ENCODE measurements at places on chromosomes 11 and 22. TPM values are rescaled to one million over a fixed set of nuclear protein-coding genes. Genes with fewer than 3 reads are reported as not detected.

CHST1 gene
- 4.3 TPM for total RNA-seq

SOX10 gene
- 0.03 TPM for total RNA-seq

SLC22A8 gene
- not detected for total RNA-seq

MS4A5 gene
- not detected for total RNA-seq

VSTM5 gene
- total RNA-seq: 0.15 TPM

- DNase-seq: peak; percentile 45
- no peak overlapping the region for H3K27ac ChIP-seq
- H3K4me1 ChIP-seq: peaks cover 7% of the 10 kb centered on the region
- H3K4me3 ChIP-seq: peak overlapping the region; percentile 33
- no peaks in the 10 kb centered on the region for H3K36me3 ChIP-seq
- H3K27me3 ChIP-seq: peaks cover 39% of the 10 kb centered on the region
Measured at GRCh38 chr11:554428-555226, 5.9 kb downstream of the LMNTD2 start.

GRCh38 chr11:66860449-66860831 lies 3.6 kb downstream of the LRFN4 start:
- H3K4me3 ChIP-seq: no peak overlapping the region
- no peaks in the 10 kb centered on the region for H3K27me3 ChIP-seq
- peaks cover 3% of the 10 kb centered on the region for H3K36me3 ChIP-seq
- peaks cover 9% of the 10 kb centered on the region for H3K4me1 ChIP-seq

- DNase-seq: no peak
- H3K27ac ChIP-seq: no peak overlapping the region
- no peaks in the 10 kb centered on the region for H3K4me1 ChIP-seq
- no peaks in the 10 kb centered on the region for H3K36me3 ChIP-seq
- H3K27me3 ChIP-seq: peaks cover 29% of the 10 kb centered on the region
- H3K4me3 ChIP-seq: no peak overlapping the region
Measured at GRCh38 chr11:2135018-2135569, 4.1 kb downstream of the IGF2 start.

DNA sequence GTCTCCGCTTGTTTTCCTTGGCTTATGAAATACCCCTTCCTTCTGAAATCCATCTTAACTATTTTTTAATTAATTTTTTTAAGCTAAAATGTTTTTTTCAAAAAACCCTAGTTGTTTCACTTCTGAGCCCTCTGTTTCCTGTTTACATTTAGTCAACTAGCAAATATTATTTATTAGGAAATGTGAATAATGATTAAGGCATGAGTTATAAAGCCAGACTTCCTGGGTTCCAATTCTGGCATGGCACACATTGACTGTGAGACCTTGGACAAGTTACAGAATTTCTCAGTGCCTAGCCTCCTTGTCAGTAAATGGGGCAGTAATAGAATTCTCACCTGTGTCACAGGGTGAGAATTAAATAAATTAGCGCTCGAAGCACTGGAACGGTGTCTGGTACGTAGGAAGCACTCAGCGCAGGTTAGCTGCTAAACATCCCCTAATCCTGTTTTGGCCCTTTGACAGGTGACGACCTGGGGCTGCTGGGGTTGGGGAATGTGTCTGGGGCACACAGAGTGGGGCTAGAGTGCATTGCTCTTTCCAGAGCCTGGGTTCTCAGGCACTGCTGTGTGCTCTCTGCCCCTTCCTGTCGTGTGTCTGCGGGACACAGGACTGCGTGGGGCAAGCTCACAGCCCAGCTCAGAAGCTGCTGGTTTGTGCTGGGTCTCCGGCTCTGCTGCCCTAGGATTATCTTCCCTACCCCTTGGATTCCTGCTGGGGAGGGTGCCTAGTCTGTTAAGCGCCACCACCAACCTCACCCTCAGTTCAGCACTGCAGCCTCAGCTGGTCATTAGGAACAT lies 13.1 kb downstream of the PANX1 start:
- H3K27ac ChIP-seq: peak overlapping the region; percentile 85
- no peak for DNase-seq
- H3K4me1 ChIP-seq: peaks cover 34% of the 10 kb centered on the region
- no peaks in the 10 kb centered on the region for H3K36me3 ChIP-seq

GRCh38 chr22:33380789-33381530 lies 322.8 kb upstream of the SYN3 start:
- H3K36me3 ChIP-seq: no peaks in the 10 kb centered on the region
- H3K4me1 ChIP-seq: no peaks in the 10 kb centered on the region
- no peak overlapping the region for H3K4me3 ChIP-seq
- H3K27me3 ChIP-seq: no peaks in the 10 kb centered on the region

- H3K27me3 ChIP-seq: no peaks in the 10 kb centered on the region
- H3K4me1 ChIP-seq: no peaks in the 10 kb centered on the region
- DNase-seq: no peak
- peak overlapping the region; percentile 64 for H3K27ac ChIP-seq
- H3K36me3 ChIP-seq: no peaks in the 10 kb centered on the region
Measured at GRCh38 chr22:36239150-36239400, 252 bp downstream of the APOL2 start.

DNA sequence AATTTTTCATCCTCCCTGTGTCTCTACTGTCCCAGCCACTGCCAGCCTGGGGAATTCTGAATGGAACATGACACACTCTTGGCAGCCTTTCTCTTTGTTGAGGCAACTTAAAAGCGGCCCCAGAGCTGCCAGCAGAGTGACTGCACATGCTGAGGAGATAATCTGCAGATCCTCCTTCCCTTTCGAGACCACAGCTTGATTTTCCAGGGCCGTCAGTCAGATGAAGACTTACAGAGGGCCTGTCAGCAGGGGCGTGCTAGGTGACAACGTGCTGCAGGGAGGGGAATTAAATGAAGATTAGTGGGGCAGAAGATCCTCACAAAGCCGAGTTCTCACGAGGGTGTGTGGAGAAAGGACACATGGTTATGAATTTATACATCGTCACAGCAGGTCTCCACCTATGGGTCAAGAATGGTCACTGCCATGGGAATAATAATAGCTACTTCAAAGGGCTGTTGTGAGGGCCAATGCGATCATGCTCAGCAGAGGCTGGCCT lies 193.5 kb upstream of the PITPNB start:
- H3K36me3 ChIP-seq: no peaks in the 10 kb centered on the region
- H3K27ac ChIP-seq: peak overlapping the region; percentile 71
- no peak overlapping the region for H3K4me3 ChIP-seq
- peak; percentile 72 for DNase-seq

DNA sequence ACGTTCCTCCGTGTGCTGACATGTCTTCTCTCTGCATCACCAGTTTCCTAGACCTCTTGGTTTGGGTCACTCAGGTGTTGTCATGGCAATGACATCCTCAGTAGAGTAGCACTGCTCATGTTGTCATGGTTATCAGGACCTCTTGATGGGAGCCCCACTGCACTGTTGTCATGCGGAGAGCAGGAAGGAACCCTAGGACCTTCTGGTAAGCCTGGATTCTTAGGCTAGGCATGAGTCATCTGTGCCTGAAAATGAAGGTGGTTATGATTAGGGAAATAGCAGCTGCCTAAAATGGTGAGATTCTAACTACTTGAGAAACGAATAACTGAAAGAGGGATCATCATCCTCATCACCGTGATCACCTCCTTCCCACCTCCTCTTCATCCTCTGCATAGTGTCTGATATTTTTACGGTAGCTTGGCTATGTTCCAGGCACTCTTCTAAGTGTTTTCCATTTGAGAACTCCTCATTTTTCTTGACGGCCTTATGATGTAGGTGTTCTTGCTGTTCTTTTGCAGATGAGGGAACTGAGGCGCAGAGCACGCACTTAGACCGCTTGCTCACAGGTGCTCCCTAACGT lies 858.4 kb downstream of the NTM start:
- peaks cover under 1% of the 10 kb centered on the region for H3K27me3 ChIP-seq
- H3K4me1 ChIP-seq: no peaks in the 10 kb centered on the region
- H3K27ac ChIP-seq: no peak overlapping the region
- no peak for DNase-seq
- no peaks in the 10 kb centered on the region for H3K36me3 ChIP-seq

DNA sequence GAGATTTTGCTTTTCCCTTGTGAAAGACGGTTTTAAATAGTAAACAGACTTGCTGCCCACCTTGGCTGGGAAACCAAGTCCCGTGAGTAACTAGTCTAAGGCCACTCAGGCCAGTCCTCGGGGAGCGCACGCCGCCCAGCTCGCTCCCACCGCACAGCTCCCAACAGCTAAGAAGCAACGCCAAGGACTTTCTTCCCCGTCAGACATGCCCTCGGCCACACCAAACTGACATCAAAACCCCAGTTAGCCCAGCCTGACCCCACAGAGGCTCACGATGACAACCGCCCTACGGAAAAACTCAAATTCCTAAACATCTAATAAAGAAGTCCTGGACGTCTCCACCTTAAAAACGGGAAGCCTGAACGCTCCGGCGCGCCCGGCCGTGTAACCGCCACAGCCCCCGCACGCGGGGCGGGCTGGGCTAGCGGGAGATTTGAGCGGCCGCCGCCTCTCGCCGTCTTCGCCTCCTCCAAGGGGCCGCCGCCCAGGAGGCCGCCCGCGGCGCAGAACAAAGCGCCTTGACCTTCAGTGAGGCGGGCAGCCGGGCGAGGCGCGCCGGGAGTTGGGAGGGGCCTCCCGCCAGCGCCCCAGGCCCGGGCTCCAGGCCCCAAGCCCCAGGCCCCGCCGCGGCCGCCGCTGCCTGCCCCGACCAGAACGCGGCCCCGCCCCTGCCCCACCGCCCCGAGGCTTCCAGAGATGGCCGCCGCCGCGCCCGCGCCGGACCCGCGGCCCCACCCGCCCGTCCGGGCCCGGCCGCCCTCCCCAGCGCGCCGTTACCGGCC lies 486 bp downstream of the NAP1L4 start:
- H3K27me3 ChIP-seq: no peaks in the 10 kb centered on the region
- peak; percentile 65 for DNase-seq
- peak overlapping the region; percentile 87 for H3K4me3 ChIP-seq
- no peaks in the 10 kb centered on the region for H3K36me3 ChIP-seq
- peak overlapping the region; percentile 93 for H3K27ac ChIP-seq

DNA sequence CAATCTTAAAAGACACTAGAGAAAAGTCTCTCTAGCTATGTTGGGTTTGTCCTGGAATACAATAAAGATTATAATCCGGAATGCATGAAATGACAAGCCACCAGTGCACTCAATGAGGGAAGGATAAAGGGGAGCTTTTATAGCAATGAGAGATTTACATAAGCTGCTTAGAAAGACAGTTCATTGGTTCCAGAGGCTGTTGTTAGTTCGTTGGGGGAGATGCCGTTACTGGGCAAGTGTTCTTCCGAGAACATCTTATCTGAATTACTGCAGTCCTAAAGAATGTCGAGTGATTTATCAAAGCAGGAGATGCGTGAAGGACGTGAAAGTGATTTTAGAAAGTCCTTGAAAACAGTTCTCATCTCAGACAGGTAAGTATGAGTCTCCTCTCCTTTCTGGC lies 33.6 kb downstream of the SYN3 start:
- no peak overlapping the region for H3K27ac ChIP-seq
- no peak overlapping the region for H3K4me3 ChIP-seq
- H3K36me3 ChIP-seq: no peaks in the 10 kb centered on the region
- H3K27me3 ChIP-seq: no peaks in the 10 kb centered on the region
- DNase-seq: no peak

DNA sequence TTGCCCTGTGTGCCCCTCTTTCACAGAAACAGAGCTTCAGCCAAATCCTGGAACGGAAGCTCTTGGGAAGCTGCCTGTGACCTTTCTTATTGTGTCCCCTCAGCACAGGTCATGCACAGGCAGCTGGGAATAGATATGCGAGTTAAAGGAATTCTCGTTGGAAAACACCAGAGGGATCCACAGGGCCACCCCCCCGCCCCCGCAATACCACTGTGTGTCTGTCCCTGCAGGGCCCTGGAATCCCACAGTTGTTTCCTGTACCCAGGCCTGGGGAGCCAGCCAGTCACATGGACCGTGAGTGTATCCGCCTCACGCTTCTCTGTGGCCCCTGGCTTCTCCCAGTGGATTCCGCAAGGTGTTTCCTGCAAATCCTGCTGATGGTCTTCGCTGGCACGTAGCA lies 29.0 kb downstream of the TIMP3 start:
- H3K27ac ChIP-seq: peak overlapping the region; percentile 78
- no peaks in the 10 kb centered on the region for H3K36me3 ChIP-seq
- H3K4me1 ChIP-seq: peaks cover 51% of the 10 kb centered on the region
- no peaks in the 10 kb centered on the region for H3K27me3 ChIP-seq
- DNase-seq: no peak

GRCh38 chr11:14259186-14259784 lies 99.7 kb downstream of the RRAS2 start:
- H3K4me1 ChIP-seq: peaks cover 10% of the 10 kb centered on the region
- H3K36me3 ChIP-seq: no peaks in the 10 kb centered on the region
- no peak for DNase-seq
- H3K4me3 ChIP-seq: no peak overlapping the region
- H3K27ac ChIP-seq: no peak overlapping the region

GRCh38 chr11:129580278-129580677 lies 204.6 kb downstream of the BARX2 start:
- no peaks in the 10 kb centered on the region for H3K36me3 ChIP-seq
- no peak overlapping the region for H3K27ac ChIP-seq
- H3K4me3 ChIP-seq: no peak overlapping the region

DNA sequence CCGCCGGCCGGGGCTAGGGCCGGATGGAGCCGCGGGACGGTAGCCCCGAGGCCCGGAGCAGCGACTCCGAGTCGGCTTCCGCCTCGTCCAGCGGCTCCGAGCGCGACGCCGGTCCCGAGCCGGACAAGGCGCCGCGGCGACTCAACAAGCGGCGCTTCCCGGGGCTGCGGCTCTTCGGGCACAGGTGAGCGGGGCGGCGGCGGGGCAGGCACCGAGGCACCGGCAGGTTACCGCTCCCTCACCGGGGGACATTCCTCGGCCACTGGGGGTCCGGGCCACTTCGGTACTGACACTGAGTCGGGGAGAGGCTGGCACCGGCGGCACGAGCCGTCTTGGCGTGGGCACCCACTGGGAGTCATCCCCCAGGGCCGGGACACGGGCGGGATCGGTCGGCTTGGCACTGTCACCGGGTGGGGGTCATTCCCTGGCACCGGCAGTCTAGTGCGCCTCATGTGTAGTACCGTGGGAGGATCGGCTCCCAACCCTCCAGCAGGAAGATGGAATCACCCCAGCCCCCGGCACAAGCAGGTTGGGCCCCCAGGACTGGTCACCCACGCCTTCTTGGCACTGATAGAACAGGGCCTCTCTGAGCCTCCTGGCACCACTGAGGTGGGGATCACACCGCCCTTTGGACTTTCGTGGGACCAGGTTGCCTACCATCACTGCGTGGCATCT lies 511 bp downstream of the DGKZ start:
- H3K36me3 ChIP-seq: no peaks in the 10 kb centered on the region
- no peak overlapping the region for H3K27ac ChIP-seq
- no peak for DNase-seq
- no peaks in the 10 kb centered on the region for H3K27me3 ChIP-seq
- H3K4me3 ChIP-seq: peak overlapping the region; percentile 97
- H3K4me1 ChIP-seq: peaks cover 26% of the 10 kb centered on the region

DNA sequence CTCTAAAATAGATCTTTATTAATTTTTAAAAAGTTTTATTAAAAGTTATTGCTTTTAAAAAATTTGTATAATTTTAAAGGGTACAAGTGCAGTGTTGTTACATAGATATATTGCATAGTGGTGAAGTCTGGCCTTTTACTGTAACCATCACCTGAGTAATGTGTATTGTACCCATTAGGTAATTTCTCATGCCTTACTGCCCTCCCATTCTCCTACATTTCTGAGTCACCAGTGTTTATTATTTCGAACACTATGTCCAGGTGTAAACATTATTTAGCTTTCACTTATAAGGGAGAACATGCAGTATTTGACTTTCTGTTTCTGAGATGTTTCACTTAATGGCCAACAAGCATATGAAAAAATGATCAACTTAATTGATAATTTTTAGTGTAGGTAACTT lies 2.3 kb downstream of the OR51G1 start:
- no peaks in the 10 kb centered on the region for H3K27me3 ChIP-seq
- H3K4me1 ChIP-seq: no peaks in the 10 kb centered on the region
- H3K4me3 ChIP-seq: no peak overlapping the region
- H3K27ac ChIP-seq: no peak overlapping the region

All from cardiac muscle cell (in vitro differentiated cells and primary cell).